Fibroblast of lung (primary cell): ENCODE measurements at places on chromosomes 2 and 18. TPM values are rescaled to one million over a fixed set of nuclear protein-coding genes. Genes with fewer than 3 reads are reported as not detected.

PSME4 gene
- 18.7 and 26.8 TPM in 2 replicates for total RNA-seq

IGFBP2 gene
- total RNA-seq = 32.6 and 36.3 TPM in 2 replicates

VWC2L gene
- total RNA-seq = not detected in 2 replicates

SLC11A1 gene
- total RNA-seq = 0.17 and 0.26 TPM in 2 replicates

CCT4 gene
- 168 and 187 TPM in 2 replicates for total RNA-seq

CBLN2 gene
- not detected in 2 replicates for total RNA-seq

TDRD15 gene
- total RNA-seq = not detected in 2 replicates

KLF11 gene
- 6.8 and 7.7 TPM in 2 replicates for total RNA-seq

TUBA4A gene
- 5.6 and 7.7 TPM in 2 replicates for total RNA-seq

- DNase-seq = peak; percentile 23
Observed at GRCh38 chr18:43952398-43952797, 675.1 kb upstream of the SYT4 start.

DNA sequence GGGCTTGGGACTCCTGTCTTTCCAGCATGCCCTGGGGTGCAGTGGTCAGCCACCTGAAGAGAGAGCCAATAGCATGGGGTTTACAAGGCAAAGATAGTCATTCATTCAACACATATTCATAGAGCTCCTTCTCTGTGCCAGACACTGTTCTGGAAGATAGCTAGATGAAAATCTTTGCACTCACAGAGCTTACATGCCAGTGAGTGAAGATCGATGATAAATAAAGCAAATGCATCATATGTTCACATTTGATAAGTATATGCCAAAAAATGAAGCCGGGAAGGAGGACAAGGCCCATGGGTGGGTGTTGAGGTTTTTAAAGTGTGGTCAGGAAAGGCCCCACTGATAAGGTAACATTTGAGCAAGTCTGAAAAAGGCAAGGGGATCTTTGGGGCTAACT is 130.8 kb upstream of the CDCA7 start:
- DNase-seq = no peak

- no peak for DNase-seq
Observed at GRCh38 chr2:225030203-225030602, 12.1 kb downstream of the DOCK10 start.

DNA sequence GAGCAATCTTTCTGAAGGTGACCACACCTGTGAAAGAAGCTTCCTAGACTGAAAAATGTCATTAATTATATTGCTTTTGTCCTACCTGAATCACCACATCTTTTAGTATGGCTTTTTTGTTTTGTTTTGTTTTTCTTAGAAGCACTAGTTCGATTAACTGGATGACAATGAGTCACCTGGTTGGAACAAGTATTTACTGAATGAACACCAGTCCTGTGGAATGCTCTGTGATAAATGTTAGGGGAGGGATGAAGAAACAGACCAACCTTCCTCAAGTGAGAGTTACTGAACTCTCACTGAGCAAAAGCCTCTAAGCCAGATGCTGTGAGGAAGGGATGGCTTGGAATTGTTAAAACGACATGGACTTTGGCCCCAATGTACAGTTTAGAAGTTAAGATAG is 26.8 kb upstream of the DCC start:
- DNase-seq = no peak

DNA sequence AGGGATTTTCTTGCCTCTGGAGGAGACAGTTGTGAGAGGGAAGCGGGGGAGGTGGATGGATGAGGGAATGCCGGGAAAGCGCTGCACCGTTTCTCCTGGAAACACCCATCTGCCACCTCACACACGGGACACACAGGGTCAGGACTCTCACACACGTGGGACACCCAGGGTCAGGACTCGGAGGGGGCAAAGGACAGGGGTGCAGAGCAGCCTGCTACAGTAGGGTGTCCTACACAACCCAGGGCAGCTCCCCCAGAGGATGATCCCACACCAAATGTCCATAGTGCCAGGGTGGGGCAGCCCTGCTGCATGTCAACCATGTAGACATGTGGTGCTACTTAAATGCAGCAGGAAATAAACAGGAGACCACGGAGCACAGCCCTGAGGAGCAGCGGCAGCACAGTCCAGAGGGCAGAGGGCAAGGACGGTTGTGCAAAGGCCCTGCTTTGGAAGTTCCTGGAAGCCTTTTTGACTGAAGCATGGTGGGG is 5.1 kb downstream of the RAMP1 start:
- no peak for DNase-seq

- DNase-seq = peak; percentile 9
Observed at GRCh38 chr18:34738175-34738894, 28.2 kb downstream of the DTNA start.

- peak; percentile 66 for DNase-seq
Observed at GRCh38 chr2:159290289-159290907, 3.9 kb upstream of the WDSUB1 start.

- DNase-seq = no peak
Observed at GRCh38 chr18:73893880-73894279, 253.8 kb downstream of the FBXO15 start.

GRCh38 chr2:168156661-168157060 is 90.7 kb downstream of the STK39 start:
- no peak for DNase-seq

GRCh38 chr2:41869542-41870264 is 178.1 kb upstream of the PKDCC start:
- peak; percentile 40 for DNase-seq

- DNase-seq = peak; percentile 67
Observed at GRCh38 chr2:177239932-177240630, 24.4 kb downstream of the NFE2L2 start.

DNA sequence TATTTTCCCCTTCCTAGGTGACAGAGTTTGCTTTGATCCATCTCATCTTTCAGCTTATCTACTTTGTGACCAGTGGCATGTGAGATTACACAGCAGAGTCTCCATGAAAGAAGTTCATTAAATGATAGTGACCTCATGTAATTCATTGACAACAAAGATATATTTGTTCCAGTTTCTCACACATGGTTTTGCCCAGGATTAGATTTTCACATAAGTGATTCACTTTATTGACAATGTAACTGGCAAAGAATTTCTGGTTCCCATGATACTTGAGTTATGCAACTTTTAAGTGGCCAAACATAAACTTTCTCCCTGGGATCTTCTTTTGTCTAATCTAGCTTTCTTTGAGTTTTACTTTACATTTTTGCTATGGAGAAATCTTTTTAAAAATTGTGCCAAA is 50.0 kb downstream of the MC4R start:
- no peak for DNase-seq

GRCh38 chr2:203669820-203670219 is 36.6 kb upstream of the CD28 start:
- peak; percentile 67 for DNase-seq

DNA sequence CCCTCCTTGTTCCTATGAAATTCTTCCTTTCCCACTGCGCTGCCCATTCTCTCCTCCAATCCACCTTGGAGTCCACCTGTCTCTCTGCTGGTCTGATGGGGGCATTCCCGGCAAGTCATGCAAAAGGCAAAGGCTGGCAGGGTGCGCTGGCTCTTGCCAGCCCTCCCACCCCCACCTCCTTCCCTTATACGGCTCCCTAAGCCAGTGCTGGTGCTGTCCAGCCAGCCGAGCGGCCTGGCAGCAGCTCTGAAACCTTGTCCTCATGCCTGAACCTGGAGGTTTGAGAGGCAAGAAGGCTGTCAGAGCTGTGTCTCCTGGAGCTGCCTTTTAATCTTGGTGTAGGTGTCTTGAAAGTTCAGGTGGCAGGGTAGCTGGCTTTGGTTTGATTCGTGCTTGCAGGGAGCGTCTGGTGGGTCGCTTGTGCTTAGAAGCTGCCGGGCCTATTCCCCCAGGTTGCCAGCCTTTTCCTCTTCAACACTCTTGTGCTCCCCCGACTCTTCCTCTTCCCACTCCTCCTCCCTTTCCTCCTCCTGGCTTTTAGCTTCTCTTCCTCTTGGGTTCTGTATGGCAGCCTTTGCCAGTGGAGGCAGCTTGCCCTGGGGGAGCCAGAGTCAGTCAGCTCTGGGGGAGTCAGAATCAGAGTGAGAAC is 748 bp downstream of the LIPG start:
- peak; percentile 45 for DNase-seq

DNA sequence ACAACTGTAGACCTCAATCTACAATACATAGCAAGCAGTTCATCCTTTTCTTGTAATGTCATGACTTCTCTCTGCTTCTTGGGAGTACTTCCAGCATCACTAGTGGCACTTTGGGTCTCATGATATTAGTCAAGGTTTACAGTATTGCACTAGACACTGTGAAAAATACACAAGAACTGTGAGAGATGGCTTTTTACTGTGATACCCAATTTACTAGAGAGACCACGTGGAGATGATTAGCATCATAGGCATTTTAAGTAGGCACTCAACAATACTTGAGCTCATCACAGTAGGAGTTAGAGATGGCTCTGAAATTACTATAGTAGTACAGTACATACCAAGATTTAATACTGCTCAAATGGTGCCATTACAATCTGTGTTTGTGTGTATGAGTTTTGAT is 112.8 kb upstream of the EML6 start:
- no peak for DNase-seq

DNA sequence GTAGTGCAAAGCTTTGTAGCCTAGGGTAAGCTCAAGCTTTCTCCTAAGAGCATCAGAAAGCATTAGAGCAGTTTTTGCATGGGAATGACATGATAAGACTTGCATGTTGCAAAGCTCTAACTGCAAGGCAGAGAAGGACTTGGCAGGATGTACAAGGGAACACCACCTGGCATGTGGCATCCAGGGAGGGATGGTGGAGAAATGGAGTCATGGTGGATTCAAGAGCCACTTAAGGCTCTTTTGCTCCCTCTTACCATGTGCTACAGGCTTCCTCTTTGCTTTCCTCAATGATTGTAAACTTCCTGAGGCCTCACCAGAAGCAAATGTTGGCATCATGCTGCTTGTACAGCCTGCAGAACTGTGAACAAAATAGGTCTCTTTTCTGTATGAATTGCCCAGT is 266.0 kb downstream of the GLI2 start:
- no peak for DNase-seq

GRCh38 chr2:62783679-62784078 is 78.2 kb downstream of the EHBP1 start:
- peak; percentile 31 for DNase-seq

DNA sequence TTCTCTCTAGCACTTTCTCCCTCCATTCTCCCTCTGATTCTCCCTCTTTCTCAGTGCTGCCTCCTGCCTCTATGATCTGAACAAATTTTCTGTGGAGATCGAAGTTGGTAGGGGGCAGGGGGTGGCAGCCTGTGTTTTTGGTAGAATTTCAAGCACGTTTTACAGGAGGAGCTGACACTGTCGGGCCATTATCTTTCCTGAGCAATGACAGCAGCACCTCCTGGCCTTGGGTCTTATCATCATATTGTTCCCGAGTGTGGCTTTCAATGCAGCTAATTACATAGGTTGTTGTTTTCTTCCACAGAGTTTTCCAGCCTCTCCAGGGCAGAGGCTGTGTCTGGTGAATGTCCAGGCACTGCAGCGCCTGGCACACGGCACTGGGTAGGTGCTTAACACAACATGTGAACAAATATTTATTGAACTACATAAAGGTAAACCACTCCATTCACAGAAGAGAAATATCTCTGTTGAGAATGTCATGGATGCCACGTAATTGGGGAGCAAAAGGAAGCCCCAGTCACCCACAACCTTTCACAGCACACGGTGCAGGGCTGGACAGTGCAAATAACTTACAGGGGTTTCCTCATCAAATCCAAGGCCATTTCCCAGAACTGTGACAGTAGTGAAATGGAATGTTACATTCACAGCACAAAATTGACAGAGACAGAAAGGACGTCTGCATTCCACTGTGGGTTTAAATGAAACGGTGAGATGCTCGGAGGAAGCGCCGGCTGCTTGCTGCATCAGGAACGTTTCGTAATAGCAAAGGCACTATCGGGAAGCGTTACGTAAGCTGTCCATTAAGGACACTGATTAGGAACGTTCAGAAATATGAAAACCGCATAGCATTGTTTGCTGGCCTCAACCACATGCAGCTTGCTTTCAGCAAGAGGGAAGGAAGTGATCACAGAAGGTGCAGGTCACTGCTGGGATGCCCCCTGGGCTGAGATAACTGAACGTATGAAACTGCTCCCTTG is 6.5 kb upstream of the KCNG2 start:
- peak; percentile 98 for DNase-seq

GRCh38 chr2:46461709-46462171 is 17.6 kb upstream of the TMEM247 start:
- DNase-seq = no peak

DNA sequence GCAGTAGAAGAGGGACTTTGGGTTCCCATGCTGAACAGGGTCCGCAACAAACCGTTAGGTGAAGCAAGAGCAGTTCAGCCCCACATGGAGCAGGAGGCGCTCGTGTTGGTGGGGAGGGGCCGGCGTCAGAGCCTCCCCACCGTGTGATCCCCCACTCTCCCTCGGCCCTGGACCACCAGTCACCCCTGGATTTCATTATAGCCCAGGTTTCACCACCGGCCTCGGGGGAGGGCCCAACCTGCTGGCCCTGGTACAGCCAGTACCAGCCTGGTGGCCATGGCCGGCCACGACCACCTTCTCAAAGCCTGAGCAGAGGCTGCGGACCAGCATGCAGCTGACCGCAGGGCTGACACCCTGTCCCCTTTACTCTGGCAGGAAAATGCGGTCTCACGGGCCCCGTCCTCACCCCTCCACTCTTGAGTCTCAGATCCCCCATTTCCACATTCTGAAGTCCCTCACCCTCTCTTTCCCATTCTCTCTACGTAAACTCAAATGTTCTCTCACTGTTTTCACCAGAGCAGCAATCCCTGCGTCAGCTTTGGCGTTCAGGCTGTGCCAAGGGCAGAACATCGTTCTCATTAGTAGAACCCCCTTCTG is 8.6 kb downstream of the MLPH start:
- no peak for DNase-seq

- DNase-seq = peak; percentile 95
Observed at GRCh38 chr2:163735685-163736432, at the start of gene FIGN. Gene FIGN (minus strand): TSS chr2:163736008. CDS start chr2:163734927, 1,081 bp downstream.

- DNase-seq = no peak
Observed at GRCh38 chr2:60808330-60808801, 52.3 kb downstream of the PAPOLG start.

- peak; percentile 40 for DNase-seq
Observed at GRCh38 chr2:124822516-124822915, 797.4 kb downstream of the CNTNAP5 start.
